ENCODE measurements at places on chromosomes 5 and 9. TPM values are rescaled to one million over a fixed set of nuclear protein-coding genes. Genes with fewer than 3 reads are reported as not detected.

The CARTPT gene
- not detected for total RNA-seq

The PNPLA7 gene
- total RNA-seq = 11.4 TPM

The SIT1 gene
- total RNA-seq = not detected

The CCL27 gene
- total RNA-seq = not detected

The ACOT12 gene
- total RNA-seq = 3.7 TPM

The MRPL50 gene
- 10.7 TPM for total RNA-seq

The SPATA6L gene
- 18.2 TPM for total RNA-seq

The TMEM252 gene
- 47.3 TPM for total RNA-seq

The GPR150 gene
- total RNA-seq = not detected

The FAM78A gene
- 3.3 TPM for total RNA-seq

DNA sequence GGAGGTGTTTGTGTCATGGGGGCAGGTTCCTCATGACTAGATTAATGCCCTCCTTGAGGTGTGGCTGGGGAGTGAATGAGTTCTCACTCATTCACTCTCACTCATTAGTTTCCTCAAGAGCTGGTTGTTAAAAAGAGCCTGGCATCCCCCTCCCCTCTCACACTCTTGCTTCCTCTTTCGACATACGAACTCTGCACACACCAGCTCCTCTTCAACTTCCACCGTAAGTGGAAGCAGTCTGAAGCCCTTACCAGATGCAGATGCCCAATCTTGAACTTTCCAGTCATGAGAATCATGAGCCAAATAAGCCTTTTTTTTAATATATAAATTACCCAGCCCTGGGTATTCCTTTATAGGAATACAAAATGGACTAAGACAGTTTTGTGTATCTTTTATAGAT is 82.5 kb downstream of the SPRY4 start:
- no peaks in the 10 kb centered on the region for H3K27me3 ChIP-seq
- H3K4me3 ChIP-seq = no peak overlapping the region
- H3K36me3 ChIP-seq = no peaks in the 10 kb centered on the region
- no peak overlapping the region for H3K27ac ChIP-seq
- no peak for DNase-seq

DNA sequence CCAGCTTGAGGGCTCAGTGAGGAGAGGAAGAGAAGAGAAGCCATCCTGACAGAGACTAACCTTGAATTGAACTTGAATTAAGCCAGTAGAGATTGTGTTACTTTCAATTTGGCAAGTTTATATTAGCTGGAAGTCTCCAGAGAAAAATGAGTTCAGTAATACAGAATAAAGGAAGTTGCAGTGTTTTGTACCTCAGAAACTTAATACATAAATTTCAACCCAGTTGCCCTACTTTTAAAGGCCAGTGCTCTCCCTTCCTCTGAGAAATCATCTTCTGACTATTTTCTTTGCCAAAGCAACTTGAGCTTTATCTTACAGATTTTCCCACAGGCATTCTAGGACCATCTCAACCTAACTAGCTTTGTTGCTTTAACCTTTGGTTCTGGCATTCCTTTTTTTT is 231.0 kb upstream of the GAS1 start:
- no peak overlapping the region for H3K27ac ChIP-seq
- H3K27me3 ChIP-seq = no peaks in the 10 kb centered on the region
- H3K4me3 ChIP-seq = no peak overlapping the region
- no peaks in the 10 kb centered on the region for H3K4me1 ChIP-seq

- H3K4me1 ChIP-seq = no peaks in the 10 kb centered on the region
- H3K4me3 ChIP-seq = no peak overlapping the region
- no peak for DNase-seq
- H3K27me3 ChIP-seq = no peaks in the 10 kb centered on the region
These were observed 102.0 kb downstream of the TRIM32 start for GRCh38 chr9:116789081-116789480.

GRCh38 chr5:38722918-38723317 is 122.9 kb upstream of the OSMR start:
- H3K36me3 ChIP-seq = no peaks in the 10 kb centered on the region
- no peak overlapping the region for H3K27ac ChIP-seq
- no peak overlapping the region for H3K4me3 ChIP-seq

DNA sequence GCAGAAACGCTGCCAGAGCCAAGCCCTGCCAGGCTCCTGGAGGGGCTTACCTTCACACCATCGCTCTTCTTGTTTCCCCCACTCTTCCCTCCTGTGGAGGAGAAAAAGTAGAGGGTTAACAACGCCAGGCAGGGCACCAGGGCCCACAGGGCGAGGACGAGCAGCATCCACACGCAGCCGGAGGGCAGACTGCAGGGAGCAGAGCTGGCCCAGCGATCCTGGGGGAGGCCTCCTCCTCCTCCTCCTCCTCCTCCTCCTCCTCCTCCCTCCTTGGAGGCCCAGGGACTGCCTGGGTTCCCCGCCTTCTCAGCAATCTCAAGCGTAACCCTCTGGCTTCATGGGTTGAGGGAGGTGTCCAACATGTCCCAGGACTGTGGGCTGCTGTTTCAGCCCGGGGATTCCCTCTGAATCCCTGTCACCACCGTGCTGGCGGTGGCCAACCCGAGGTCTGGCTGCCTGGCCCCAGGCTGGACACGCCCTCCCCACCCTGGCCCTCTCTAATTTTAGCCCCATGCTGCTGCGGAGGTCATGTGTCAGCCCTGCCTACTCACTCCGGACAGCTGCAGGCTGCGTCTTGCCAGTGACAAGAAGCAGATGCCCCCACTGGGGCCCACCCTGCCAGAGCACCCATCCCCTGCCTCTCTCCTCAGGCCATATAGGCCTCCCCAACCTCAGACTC is 44.3 kb downstream of the CAMK2A start:
- H3K27ac ChIP-seq = no peak overlapping the region
- no peaks in the 10 kb centered on the region for H3K27me3 ChIP-seq
- H3K4me3 ChIP-seq = no peak overlapping the region
- H3K4me1 ChIP-seq = no peaks in the 10 kb centered on the region

DNA sequence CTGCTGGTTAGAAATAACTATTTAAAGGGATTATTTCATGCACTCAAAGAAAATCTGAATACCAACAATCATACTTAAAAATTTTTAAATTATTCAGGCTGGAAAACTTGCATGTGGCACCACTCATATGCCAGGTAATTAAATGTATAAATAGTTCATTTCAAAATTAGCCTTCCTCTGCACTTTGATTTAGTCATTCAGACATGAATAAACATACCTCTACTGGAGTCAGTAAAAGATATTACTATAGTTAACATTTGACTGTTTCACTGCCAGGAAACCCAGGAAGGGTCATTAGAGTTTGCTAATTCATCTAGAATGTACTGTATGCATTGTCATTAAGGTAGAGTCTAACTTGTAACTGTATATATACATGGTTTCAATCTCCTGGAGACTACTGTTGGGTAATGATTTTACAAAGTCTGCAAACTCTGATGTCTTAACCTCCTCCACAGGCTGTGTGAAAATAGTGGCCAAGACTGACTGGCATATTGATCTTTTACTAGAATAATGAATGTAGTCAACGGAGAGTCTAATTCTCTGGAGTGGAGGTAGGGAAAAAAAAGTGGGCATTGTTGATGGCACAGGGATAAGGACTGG is 43.7 kb downstream of the TEX10 start:
- H3K27ac ChIP-seq = no peak overlapping the region
- no peak overlapping the region for H3K4me3 ChIP-seq
- H3K4me1 ChIP-seq = no peaks in the 10 kb centered on the region
- no peaks in the 10 kb centered on the region for H3K27me3 ChIP-seq
- no peaks in the 10 kb centered on the region for H3K36me3 ChIP-seq
- no peak for DNase-seq

GRCh38 chr9:114291064-114291474 is 31.8 kb upstream of the ORM1 start:
- H3K27me3 ChIP-seq = no peaks in the 10 kb centered on the region
- no peaks in the 10 kb centered on the region for H3K36me3 ChIP-seq
- no peak overlapping the region for H3K4me3 ChIP-seq
- DNase-seq = peak; percentile 90

GRCh38 chr9:106616026-106616425 is 246.9 kb upstream of the ZNF462 start:
- H3K27me3 ChIP-seq = no peaks in the 10 kb centered on the region
- H3K4me1 ChIP-seq = no peaks in the 10 kb centered on the region
- H3K27ac ChIP-seq = no peak overlapping the region
- DNase-seq = no peak

DNA sequence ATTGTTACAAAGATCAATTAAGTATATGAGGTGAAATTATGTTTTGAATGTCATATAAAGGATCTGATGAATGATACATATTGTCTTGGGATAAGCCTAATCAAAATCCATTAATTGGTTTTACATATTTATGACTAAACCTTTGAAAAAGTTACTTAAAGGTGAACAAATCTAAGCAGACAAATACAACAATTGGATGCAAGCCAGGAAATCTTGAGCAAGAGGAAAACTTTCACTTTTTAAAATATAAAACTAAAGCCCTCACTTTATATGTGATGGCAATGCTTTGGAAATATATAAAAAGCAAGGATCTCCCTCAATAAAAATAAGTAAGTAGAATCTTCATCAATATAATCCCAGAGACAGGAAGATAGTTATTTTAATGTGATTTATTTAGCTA is 80.1 kb downstream of the EDIL3 start:
- H3K27me3 ChIP-seq = no peaks in the 10 kb centered on the region
- no peak overlapping the region for H3K27ac ChIP-seq
- no peak overlapping the region for H3K4me3 ChIP-seq
- H3K36me3 ChIP-seq = no peaks in the 10 kb centered on the region
- DNase-seq = no peak
- H3K4me1 ChIP-seq = no peaks in the 10 kb centered on the region

- H3K27ac ChIP-seq = no peak overlapping the region
- DNase-seq = no peak
- H3K4me3 ChIP-seq = no peak overlapping the region
These were observed 24.4 kb downstream of the SMARCA2 start for GRCh38 chr9:2039294-2040180.

- H3K27ac ChIP-seq = no peak within 1 kb of the TSS
- H3K27me3 ChIP-seq = no peaks in the 10 kb centered on the region
- no peaks in the 10 kb centered on the region for H3K36me3 ChIP-seq
- DNase-seq = no peak
- H3K4me1 ChIP-seq = no peaks in the 10 kb centered on the region
These were observed at the start of gene CDH10 for GRCh38 chr5:24644761-24645160. TSS of gene CDH10 (minus strand) at chr5:24644978. CDS start at chr5:24593490, 51,488 bp downstream.

- H3K27ac ChIP-seq = no peak overlapping the region
- no peaks in the 10 kb centered on the region for H3K36me3 ChIP-seq
- DNase-seq = no peak
- H3K4me1 ChIP-seq = no peaks in the 10 kb centered on the region
These were observed 7.3 kb downstream of the C1QTNF3 start for GRCh38 chr5:34035756-34036155.

DNA sequence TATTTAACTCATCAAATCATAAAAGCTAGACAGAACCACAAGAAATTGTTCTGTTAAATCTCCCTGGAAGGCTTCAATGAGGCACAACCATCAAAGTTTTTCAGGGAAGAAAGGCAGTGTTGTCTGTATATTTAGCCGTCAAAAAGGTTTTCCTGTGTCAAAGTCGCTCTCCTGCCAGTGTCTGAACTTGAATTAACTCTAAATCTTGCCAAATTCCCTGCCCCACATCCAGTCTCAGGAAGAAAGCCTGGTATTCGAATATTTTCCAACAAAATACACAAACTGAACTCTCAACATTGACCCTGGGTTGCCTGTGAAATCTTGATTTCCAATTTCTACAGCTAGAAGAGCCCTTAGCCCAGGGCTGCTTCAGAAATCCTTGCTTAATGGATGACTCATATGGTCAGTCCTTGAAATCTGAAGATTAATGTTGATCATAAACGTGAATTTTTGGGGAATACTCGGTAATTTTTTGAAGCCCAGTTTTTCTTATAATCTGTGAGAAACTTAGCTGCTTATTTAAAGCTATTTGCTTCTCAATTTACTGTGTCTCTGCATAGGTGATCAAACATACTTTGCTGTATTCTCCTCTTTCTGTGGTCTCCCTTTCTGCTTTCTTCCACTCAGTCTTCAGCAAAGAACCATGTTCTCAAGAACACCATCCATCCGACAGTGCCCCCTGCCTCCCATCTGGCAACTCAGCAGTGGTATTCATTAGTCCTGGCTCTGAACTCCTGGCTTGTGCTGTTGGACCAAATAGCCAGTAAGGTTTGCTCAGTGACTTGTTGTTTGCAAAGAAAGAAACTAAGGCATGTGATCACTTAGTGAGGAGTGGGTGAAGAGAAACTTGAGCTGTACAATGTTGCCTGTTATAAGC is 58.9 kb downstream of the NREP start:
- H3K27me3 ChIP-seq = no peaks in the 10 kb centered on the region
- no peak for DNase-seq
- no peak overlapping the region for H3K27ac ChIP-seq
- H3K36me3 ChIP-seq = no peaks in the 10 kb centered on the region
- H3K4me1 ChIP-seq = no peaks in the 10 kb centered on the region
- no peak overlapping the region for H3K4me3 ChIP-seq

GRCh38 chr5:123460296-123460729 is 37.1 kb upstream of the CEP120 start:
- H3K27ac ChIP-seq = peak overlapping the region; percentile 78
- peak; percentile 78 for DNase-seq
- no peak overlapping the region for H3K4me3 ChIP-seq
- no peaks in the 10 kb centered on the region for H3K27me3 ChIP-seq

DNA sequence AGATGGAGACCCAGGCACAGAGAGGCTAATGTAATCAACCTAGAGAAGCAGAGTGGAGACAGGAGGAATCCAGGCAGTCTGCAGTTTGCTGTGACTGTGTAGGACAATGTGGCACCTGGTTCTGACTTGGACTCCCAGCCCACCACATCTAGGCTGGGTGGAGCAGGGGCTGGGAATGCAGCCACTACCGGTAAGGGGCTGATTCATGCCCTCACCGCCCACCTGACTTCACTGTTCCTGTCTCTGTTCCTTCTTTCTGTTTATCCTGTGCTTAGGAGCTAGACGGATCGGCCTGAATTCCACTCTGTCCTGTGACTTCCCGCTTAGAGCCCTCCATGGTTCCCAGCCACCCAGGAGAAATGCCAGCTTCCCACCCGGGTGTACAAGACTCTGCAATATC is 2.6 kb downstream of the PDLIM4 start:
- H3K36me3 ChIP-seq = no peaks in the 10 kb centered on the region
- H3K27me3 ChIP-seq = no peaks in the 10 kb centered on the region
- peaks cover 67% of the 10 kb centered on the region for H3K4me1 ChIP-seq
- peak; percentile 39 for DNase-seq
- no peak overlapping the region for H3K4me3 ChIP-seq

- no peaks in the 10 kb centered on the region for H3K27me3 ChIP-seq
- H3K36me3 ChIP-seq = no peaks in the 10 kb centered on the region
- no peak overlapping the region for H3K4me3 ChIP-seq
- H3K27ac ChIP-seq = no peak overlapping the region
These were observed 126.4 kb downstream of the PARP8 start for GRCh38 chr5:50792843-50793242.

DNA sequence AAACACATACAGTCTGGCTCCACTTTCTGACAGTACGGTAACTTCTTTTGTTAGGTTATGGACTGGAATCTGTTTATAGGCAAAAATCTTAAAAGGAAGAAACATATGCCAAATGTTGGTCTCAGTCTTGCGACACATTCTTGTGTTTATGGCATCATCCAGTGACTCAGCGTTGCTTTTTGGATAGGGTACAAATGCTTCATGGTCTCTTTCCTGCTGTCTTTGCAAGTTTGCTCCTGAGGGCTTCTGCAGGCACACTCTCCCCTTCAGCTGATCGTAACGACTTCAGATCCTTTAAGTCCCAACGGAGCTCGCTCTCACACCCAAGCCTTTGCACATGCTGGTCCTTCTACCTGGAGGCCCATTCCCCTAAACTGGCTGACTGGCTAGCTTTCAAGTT is 23.6 kb upstream of the TNFSF8 start:
- no peaks in the 10 kb centered on the region for H3K27me3 ChIP-seq
- no peaks in the 10 kb centered on the region for H3K4me1 ChIP-seq
- H3K27ac ChIP-seq = no peak overlapping the region
- no peaks in the 10 kb centered on the region for H3K36me3 ChIP-seq

Measured in Peyer's patch (tissue), 4 donors.